SIG-M5 (cell line): ENCODE measurements at places on chromosomes 13 and 19.

GRCh38 chr13:41809962-41810361 is 150.9 kb downstream of the VWA8 start:
- DNase-seq: no peak

DNA sequence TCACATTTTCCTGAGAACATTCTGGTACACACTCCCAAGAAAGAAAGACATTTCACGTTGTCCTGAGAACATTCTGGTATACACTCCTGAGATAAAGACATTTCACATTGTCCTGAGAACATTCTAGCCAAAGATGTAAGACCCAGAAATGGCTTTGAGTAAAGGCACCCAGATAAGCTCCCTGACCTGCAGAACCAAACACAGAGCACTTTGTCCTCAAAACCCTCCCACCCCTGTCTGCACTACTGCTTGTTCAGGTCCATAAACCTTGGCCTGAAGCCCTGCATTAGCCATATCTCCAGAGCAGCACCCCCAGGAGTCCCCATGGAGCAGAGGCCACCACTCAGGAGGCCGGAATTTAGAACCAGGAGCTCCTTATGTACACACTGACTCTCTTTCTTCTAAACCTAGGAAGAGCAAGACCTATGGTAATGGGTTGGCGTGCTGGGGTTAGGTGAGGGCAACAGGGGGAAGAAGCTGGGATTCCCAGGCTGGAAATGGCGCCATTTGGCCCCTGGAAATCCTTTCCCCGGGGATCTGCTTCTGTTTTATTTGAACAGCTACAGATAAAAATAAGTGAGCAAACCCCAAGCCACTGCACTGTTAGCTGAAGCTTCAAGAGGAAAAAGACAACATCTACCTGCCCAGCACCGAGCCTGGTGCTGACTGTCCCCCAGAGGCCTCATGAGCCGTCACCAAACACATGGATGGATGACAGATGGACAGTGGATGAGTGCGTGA is 13.7 kb downstream of the GAS6 start:
- DNase-seq: no peak

GRCh38 chr19:54186934-54187381 is 2.4 kb downstream of the MBOAT7 start:
- DNase-seq: no peak

GRCh38 chr13:111388851-111389500 is 68.5 kb downstream of the TEX29 start:
- no peak for DNase-seq

GRCh38 chr19:40717880-40718773 is 1.2 kb downstream of the ITPKC start:
- DNase-seq: no peak

DNA sequence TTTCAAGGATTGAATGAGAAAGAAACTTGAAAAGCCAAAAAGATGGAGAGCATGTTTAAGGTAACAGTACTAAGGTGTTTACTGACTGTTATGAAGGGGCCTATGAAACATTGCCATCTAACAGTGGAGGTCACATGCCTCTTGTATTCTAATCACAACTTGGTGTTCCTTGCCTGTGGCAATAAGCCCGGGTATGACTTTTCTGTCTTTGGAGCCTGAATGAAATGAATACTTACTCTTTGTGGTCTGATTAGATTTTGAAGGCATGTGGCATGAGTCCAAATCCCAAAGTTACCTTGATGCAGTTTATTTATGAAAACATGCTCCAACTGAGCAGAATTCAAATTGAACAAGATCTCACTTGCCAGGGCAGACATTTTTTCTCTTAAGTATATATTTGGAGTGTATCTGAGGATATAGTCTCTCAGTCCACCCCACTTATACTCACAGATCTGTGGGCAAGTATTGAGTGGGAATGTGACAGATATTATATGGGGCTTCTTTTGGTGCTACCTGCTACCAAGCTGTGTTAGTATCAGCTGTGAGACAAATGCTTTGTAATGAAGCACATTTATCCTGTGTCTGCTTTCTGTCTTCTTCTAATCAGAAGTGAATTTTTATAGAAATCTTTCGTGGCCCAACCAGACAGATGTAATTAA is 67.5 kb downstream of the B3GLCT start:
- no peak for DNase-seq

- DNase-seq: no peak
These were observed at the start of gene SHANK1 for GRCh38 chr19:50719566-50719965. TSS of gene SHANK1 (minus strand) at chr19:50719802. CDS start at chr19:50716919, 2,883 bp downstream.
